MG63 (cell line): ENCODE measurements at places on chromosomes 4 and X.
A peak's percentile ranks its signal among the peaks of the same experiment; 100 is the strongest.

DNA sequence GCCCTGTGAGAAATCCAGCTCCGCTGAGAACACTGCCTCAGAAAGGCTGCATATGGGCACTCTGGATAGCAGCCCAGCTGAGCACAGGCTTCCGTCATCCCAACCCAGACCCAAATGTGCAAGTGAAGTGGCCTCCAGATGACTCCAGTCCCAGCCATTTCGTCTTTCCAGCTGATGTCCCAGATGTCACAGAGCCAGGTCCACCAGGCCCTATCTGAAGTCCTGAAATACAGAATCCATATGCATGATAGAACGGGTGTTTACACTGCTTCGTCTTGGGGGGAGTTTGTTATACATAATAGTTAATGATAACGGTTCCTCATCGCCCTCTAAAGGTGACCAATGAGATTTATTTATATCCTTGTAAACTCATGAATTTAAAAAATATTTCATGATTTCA lies 72.6 kb upstream of the TRIM2 start:
- DNase-seq: no peak

DNA sequence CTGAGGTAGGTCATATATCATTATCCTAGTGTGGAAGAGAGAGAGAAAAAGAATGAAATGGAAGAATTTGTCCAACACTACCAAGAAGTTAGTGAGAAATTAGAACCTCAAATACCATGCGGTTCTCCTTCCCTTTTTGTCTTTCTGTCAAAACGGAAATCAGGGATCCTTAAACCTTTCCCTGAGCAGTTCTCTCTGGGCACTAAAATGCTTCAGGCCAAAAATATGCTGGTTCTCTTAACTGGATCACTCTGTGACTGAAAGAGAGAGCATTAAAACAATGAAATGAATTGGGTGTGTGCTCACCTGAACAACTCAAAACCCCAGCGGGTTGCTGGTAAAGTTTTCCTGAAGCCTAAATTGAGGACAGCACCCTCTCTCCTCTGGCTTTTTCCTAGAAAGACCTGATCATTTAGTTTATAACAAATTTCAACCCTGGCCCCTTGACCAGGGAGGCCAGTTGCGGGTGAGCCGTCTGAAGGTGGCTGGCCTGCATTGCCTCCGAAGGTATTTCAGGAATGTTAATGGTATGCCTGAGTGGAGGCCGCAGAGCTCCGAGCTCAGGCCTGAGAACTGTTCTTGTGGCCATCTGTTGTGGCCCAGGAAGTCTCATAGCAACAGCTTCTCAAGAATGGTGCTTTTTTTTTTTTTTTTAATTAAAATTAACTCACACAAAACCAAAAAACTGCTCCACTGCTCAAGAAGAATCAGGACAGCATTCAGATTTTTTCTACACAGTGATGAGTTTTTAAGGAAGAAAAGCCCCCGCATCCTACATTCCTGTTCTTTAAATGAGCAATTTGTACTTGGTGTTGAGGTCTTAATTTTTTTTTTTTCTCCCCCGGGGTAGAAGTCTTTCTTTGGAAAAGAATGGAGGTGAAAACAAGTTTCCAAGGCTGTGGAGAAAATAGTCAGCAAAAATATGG lies 155.1 kb downstream of the SHROOM3 start:
- peak; percentile 79 for DNase-seq

- no peak for DNase-seq
These were observed 28.9 kb downstream of the FGF5 start for GRCh38 chr4:80295336-80295735.

DNA sequence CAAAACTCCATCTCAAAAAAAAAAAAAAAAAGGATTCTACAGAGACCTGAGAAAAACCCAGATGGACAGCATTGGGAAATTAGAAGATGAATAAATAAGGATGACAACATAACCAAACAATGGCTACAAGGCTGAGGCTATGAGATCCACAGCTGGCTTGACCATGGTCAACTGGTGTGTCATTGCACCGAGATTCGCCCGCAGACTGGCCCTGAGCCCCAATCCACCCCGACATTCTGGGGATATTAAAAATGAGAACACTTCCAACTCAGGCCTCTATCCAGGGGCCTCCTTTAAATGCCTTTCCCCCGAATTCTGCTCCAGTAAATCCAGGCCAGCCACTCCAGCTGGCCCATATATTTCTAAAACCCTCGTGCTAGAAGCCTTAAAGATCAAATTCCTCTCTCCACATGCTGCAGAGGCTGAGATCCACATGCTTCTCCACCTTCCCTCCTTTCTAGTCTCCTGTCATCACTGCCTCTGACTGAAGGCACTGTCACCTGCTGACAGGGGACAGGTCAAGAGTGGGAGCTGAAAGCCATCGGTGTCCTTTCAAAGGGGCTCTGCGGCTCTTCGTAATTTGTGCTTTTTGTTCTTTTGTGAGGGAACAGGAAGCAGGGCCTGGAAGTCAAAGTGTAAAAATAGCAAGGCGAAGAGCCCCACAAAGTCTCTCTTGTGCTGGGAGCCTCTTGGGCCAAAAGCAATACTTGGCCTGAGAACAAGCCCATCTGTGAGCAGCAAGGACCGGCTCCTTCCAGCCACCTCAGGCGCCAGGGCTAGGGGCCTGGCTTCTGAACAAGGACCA lies 203.7 kb downstream of the NSUN7 start:
- DNase-seq: no peak

DNA sequence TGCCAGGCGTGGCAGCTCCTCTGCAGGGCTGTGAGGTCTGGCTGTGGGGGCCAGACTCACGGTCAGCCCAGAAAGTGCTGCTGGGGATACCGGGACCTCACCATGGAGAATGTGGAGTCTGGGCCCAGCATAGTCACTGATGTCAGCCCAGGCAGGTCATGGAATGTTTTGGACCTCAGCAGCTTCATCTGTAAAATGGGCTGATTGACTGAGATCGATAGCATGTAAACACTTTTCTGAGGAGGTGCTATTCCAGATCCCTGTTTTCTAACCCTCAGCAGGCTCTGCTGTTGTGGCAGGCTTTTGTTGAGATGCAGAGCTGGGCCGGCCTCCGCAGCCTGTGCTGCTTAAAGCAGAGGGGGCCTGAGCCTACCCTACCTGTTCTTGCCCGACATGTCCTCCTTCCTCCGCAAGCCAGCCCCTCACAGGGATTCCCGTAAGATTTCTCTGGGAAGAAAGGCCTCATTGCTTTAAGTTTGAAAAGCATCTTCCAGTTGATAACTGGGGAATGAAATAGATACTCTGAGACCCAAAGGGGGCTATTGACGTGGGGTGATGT lies 38.3 kb upstream of the HGFAC start:
- no peak for DNase-seq
